Dermis microvascular lymphatic vessel endothelial cell (primary cell): ENCODE measurements at places on chromosomes 1 and 21. TPM values are rescaled to one million over a fixed set of nuclear protein-coding genes. Genes with fewer than 3 reads are reported as not detected.

DNA sequence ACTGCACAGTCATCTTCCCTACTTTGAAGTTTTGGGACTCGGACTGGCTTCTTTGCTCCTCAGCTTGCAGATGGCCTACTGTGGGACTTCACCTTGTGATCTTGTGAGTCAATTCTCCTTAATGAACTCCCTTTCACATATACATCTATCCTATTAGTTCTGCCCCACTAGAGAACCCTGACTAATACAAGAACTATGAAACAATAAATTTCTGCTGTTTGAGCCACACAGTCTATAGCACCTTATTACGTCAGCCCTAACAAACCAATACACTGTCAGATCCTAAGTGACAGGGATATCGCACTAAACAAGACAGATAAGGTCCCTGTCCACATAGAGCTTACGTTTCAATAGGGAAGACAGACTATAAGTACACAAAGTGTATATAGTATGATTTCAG lies 120.1 kb downstream of the PLPP3 start:
- no peak for DNase-seq

DNA sequence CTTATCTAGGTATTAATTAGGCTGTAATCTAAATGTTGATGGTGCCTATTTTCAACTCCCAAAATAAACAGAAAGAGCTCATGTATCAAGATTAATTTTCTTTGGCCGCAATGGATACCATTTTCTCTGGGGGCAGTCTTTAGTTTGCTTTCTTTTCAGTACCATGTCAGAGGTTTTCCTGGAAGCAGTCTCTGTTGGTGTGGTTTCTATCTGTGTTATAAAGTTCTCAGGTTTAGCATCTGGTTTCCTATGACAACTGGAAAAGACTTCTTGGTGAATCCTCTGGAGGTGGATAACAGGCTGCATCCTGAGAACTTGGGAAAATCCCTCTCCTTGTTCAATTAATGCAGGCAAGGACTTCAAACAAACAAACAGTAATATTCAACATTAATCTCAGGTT lies 38.7 kb upstream of the BATF3 start:
- no peak for DNase-seq

DNA sequence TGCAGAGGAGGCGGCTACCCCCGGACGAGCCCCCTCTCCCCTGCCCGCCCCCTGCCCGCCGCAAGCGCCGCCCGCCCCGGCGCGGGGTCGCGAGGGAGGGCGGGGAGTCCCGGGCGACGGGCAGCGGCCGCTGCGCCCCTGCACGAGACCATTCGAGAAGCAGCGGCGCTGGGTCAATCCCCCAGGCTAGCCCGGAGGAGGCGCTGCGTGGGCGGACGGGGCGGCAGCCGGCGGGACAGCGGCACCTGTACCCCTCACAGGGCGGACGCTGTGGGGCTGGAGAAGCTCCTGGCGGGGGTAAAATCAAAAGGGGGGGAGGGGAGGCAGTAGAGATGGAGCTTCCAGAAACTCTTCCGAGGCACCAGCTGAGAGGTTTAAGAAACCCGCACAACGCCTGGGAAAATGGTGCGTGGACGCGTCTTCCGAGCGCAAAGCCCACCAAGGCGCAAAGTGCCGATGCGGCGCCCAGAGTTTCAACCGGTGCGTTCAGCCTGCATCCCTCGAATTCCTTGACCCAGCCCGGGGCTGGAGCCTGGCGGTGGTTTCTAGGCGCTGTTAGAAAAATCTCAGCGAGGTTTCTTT lies at the start of gene PLPPR5:
PLPPR5 (minus strand) TSS at position 1 of the 582 bp plus-strand sequence. CDS start 190 bp downstream, outside the sequence.
- peak; percentile 10 for DNase-seq

- DNase-seq: no peak
These were observed 25.0 kb downstream of the SRSF4 start for GRCh38 chr1:29156543-29157268.

DNA sequence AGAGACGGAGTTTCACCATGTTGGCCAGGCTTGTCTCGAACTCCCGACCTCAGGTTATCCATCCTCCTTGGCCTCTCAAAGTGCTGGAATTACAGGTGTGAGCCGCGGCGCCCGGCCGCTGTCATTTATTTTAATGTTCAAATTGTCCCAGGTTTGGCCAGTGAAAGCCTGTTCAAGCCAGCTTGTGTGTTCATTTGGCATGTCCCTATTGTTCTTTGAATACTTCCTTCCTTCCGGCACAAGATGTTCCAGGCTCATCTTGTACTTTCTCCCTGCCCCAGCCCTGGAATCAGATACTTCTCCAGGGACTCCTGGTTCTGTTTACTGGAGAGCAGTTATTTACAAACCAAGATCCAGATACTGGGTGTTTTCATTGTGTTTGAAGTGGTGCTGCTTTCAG lies 37.0 kb downstream of the ZBTB8B start:
- peak; percentile 65 for DNase-seq

- DNase-seq: no peak
These were observed 148.8 kb downstream of the TGFB2 start for GRCh38 chr1:218493986-218494385.

DNA sequence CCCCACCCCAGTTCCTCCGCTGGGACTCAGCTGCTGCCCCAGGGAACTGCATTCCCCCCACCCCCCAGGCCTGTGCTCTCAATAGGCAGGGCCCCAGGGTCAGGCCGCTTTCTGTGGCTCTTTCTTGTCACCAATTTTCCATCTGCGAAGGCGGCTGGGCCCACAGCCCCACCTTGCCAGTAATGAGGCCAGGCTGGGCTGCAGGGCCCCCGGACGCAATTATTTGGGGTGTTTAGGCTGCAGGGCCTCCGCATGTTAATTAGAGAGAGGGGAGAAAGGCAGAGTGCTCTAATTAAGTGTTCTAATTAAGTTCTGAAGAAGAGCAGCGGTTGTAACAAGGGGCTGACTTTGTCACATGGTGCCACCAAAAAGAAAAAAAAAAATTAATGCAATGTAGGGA lies 71.8 kb downstream of the EPHB2 start:
- no peak for DNase-seq

DNA sequence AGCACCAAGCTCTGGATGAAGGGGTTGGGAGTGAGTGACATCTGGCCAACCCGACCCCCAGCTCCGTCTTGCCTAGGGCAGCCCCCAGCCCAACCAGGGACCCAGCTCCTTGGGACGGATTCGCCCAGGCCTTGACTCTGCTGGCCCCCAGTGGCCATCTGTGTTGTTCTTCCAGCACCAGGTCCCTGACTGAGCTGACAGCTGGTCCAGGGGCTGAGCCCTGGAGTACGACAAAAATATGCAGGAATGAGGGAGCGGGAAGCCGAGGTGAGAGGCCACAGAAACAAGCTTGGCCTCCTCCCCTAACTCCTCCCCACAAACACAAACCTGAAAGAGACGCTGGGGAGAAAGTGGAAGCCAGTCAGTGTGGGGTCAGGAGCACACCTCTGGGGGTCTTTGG lies 55.0 kb upstream of the PAX7 start:
- DNase-seq: no peak

- DNase-seq: no peak
These were observed 120.0 kb upstream of the RRP15 start for GRCh38 chr1:218164930-218165700.

DNA sequence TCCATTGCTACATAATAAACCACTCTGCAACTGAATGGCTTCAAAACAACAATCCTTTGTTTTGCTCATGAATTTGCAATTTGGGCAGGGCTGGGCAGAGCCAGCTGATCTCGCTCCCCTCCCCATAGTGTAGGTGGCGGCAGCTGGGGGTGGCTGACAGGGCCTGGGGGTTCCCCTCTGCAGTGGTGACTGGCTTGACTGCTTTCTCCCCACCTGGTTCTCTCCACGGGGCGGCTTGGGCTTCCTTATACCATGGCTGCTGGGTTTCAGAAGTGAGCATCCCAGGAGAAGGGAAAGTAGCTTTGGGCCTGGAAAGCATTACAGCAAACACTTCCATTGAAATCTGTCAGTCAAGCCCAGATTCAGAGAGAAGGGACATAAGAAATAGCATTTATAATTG lies 129.7 kb upstream of the ZBTB40 start:
- no peak for DNase-seq

GRCh38 chr1:236039740-236040685 lies 24.9 kb downstream of the NID1 start:
- DNase-seq: no peak

DNA sequence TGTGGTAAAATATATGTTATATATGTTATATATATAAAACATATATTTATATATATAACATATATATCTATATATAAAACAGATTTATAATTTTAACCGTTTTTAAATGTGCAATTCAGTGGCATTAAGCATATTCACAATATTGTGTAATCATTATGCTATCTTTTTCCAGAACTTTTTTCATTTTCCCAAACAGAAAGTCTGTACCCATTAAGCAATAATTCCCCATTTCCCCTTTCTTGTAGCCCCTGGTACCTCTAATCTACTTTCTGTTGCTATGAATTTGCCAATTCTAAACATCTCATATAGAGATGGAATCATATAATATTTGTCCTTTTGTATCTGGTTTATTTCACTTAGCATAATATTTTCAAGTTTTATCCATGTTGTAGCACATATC lies 10.7 kb upstream of the ARHGEF11 start:
- no peak for DNase-seq

- DNase-seq: no peak
These were observed 17.3 kb upstream of the GALNT2 start for GRCh38 chr1:230049731-230050130.

- DNase-seq: no peak
These were observed 303.6 kb downstream of the PTPRC start for GRCh38 chr1:198942466-198942865.

- DNase-seq: no peak
These were observed 25.4 kb upstream of the RGS16 start for GRCh38 chr1:182629499-182630096.

DNA sequence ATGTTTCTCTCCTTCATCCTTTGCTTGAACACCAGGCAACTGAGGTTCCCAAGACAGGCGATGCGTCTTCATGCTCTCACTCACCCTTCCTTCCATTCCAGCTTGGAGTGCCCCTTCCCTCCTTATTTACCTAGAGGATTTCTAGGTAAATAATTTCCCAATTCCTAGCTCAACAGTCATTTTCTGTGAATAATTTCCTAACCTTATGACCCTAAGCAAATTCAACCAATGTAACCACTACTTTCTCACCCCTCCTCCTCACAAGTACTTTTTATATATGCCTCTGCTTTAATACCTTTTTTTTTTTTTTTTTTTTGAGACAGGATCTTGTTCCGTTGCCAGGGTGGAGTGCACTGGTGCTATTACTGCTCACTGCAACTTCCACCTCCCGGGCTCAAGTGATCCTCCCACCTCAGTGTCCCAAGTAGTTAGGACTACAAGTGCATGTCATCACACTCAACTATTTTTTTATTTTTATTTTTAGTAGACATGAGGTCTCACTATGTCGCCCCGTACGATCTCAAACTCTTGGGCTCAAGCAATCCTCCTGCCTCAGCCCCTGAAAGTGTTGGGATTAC lies 86.7 kb downstream of the USP24 start:
- DNase-seq: no peak

DNA sequence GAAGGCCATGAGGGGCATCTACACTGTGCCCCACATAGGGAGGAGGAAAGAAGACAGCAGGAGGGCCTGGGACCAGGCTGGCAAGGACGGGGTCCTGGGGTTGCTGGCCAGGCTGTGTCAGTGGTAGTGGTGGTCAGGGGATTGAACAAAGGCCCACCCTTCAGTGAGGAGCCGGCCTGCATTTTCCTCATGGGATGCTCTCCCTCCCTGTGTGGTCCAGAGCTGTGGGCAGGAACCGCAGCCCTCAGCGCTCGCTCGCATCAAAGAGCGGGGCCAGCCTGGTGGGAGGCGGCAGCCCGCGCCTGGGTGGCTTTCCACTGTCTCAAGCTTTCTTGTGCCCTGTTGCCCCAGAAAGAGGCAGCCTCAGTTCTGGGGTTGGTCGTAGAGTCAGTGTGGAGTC lies 24.8 kb downstream of the LHX4 start:
- no peak for DNase-seq

GRCh38 chr1:26277261-26277661 lies 2.6 kb upstream of the SH3BGRL3 start:
- DNase-seq: no peak

- DNase-seq: no peak
These were observed 35.3 kb upstream of the DMRTA2 start for GRCh38 chr1:50458507-50458906.

- no peak for DNase-seq
These were observed 141.0 kb downstream of the USP25 start for GRCh38 chr21:15870819-15871218.

- DNase-seq: no peak
These were observed 445.1 kb downstream of the AJAP1 start for GRCh38 chr1:5099558-5099957.

GRCh38 chr1:2426540-2426939 lies 14.2 kb upstream of the PEX10 start:
- no peak for DNase-seq

DNA sequence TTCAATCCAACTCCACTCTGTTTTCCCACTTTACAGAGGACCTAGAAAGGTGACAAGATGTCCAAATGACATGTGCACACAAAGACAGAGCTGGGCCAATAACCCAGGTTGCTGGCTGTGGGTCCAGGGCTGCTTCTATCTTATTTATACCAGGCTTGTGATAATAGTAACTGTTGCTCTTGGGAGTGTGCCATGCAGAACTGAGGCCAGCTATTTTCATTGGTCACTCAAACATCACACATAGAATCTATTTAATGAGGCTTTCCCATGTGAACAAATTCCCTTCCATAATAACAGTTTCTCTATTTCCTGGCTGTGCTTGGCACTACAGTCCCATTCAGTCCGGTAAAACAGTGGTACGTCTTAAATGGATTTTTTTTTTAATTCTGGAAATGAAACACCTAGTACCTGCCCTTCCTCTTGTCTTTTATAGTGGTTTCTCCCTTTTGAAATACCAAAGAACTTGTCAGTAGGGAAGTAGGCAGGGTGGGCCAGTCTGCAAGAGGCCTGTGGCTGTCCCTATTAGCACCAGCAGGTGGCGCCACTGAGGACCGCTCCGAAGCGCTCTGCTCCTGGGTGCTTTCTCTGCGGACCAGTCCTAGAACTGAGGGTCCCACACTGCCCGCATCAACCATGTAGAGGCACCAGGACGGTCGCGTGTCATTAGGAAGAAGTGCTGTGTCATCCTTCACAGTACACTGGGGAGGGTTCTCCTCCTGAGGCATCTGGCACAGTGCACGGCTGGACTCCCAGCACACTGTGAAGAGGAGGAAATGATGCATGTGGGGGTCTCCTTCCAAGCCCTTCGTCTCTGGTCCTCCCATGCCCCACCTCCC lies 52.1 kb downstream of the GPR161 start:
- peak; percentile 56 for DNase-seq

- DNase-seq: no peak
These were observed 42.9 kb downstream of the EPHB2 start for GRCh38 chr1:22753481-22753971.

TMCC2 gene
- total RNA-seq: 0.38 and 0.77 TPM in 2 replicates

CSMD2 gene
- total RNA-seq: under 0.01 TPM in 2 replicates

RIMKLA gene
- total RNA-seq: under 0.01 TPM in 2 replicates

UBAP2L gene
- 34.9 and 49.2 TPM in 2 replicates for total RNA-seq

SYF2 gene
- 23.3 and 23.5 TPM in 2 replicates for total RNA-seq

IGFN1 gene
- total RNA-seq: not detected in 2 replicates

PGLYRP4 gene
- not detected in 2 replicates for total RNA-seq

TMCO4 gene
- 6.7 and 9.6 TPM in 2 replicates for total RNA-seq

LCE1A gene
- not detected in 2 replicates for total RNA-seq

ACTA1 gene
- under 0.01 TPM in 1 of 2 replicates, not detected in the other for total RNA-seq

MCOLN2 gene
- not detected in 2 replicates for total RNA-seq

STYXL2 gene
- not detected in 2 replicates for total RNA-seq

ADGRL4 gene
- total RNA-seq: 121 and 125 TPM in 2 replicates
